Thymus (tissue), 14 donors: ENCODE measurements at places on chromosomes 1 and 21. TPM values are rescaled to one million over a fixed set of nuclear protein-coding genes. Genes with fewer than 3 reads are reported as not detected.

- DNase-seq, result no peak
These were observed 124.0 kb downstream of the GPATCH2 start for GRCh38 chr1:217506878-217507277.

- no peak for DNase-seq
These were observed 152.2 kb downstream of the S1PR1 start for GRCh38 chr1:101388904-101389546.

DNA sequence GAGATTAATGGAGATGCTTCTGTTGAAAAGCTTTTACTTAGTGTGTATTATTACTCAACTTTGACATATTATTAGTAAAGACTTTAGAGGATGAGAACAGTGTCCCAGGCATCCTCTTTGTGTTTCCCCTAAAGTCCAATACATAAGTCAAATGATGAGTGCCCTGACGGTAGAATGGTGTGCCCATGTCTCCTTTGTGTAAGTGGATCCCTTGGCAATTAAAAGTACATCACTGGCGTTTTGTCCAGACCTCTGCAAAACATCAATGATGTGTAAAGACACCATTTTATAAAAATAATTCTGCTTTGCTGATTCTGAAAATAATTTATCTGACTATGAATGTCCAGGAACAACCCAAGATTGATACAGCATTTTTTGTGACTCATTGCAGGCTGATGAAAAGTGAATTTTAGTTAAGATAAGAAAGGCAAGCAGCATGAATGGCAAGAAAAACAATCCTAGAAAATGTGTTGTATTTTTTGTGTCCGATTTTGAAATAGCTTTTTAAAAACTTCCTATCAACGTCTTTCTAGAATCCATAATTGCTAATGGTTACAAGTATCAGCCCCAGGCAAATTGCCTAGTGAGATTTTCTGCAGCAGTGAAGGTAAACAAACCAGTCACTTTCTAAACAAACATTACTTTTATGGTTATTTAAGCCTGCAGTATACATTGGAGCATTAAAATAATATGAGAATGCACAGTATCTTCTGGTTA, 251.5 kb downstream of the PTPRC start:
- no peak for DNase-seq

- DNase-seq, result no peak
These were observed 5.8 kb upstream of the EPHA2 start for GRCh38 chr1:16161717-16162116.

GRCh38 chr1:243594455-243594854, 255.6 kb downstream of the AKT3 start:
- DNase-seq, result no peak

DNA sequence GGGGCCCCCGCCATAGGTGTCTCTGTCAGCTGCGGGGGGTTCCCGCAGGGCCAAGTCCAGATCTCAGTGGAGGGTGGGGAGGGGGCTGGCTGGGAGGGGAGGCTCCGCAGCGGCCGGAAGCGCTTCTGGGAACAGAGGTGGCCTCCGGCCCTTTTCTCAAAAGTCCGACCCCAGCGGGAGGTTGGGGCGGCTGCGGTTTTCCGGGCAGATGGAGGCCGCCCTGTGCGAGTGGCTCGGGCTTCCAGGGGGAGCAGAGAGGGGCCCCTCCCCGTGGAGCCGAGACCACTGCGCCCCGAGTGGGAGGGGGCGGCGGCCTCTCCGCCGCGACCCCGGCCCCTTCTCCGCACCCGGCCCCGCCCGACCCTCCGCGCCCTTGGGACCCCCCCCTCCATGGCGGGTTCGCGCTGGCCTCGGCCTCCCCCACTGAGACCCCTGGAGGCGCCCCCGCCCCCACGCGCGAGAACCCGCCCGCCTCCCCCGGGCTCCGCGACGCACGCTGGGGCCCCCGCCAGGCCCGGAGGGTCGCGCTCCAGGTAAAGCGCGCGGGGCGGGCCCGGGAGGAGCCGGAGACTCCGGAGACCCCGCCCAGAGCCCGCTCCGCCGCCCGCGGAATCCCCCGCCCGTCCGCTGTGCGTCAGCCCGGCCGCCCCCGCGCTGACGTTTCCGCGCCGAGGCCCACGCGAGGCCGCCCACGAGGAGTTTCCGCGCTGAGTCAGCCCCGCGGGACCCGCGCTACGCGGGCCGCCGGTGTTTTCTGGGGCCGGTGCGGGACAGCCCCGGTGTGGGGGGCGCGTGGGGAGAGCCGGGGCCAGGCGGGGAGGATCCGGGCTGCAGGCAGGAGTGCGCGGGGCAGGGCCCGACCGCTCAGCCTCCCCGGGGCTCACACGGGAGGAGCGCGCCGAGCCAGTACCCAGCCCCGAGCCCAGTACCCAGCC, 5.2 kb downstream of the TNFRSF18 start:
- no peak for DNase-seq

Gene CDC20
- 68.1 TPM for total RNA-seq

Gene RPS6KA1
- total RNA-seq, result 36.8 TPM

Gene THRAP3
- total RNA-seq, result 80.9 TPM

Gene KCNH1
- 0.85 TPM for total RNA-seq

Gene KCNJ15
- 1.1 TPM for total RNA-seq
